ENCODE measurements at places on chromosomes 2 and 18.

DNA sequence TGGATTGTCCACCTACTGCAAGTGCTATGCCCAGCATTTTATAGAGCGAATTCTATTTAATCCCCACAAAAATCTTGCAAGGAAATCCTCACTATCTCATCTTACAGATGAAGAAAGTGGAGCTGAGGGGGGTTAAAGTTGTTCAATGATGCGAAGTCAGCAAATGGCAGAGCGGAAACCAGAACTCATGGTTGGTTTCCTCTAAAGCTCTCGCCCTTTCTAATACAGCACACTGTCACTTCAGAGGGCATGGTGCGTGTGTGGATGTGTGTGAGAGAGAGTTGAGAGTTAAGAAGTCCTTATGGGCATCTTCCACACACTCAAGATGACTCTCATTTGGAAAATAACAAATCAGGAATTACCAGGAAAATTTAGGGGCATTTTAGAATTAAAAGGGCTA lies 78.4 kb downstream of the TGFA start:
- H3K27me3 ChIP-seq = no peaks in the 10 kb centered on the region
- peaks cover 11% of the 10 kb centered on the region for H3K4me1 ChIP-seq
- no peak for DNase-seq
- H3K36me3 ChIP-seq = no peaks in the 10 kb centered on the region

- H3K4me1 ChIP-seq = no peaks in the 10 kb centered on the region
- no peak for DNase-seq
- no peaks in the 10 kb centered on the region for H3K27me3 ChIP-seq
- no peak overlapping the region for H3K27ac ChIP-seq
- no peaks in the 10 kb centered on the region for H3K36me3 ChIP-seq
- H3K4me3 ChIP-seq = no peak overlapping the region
Observed at GRCh38 chr2:210606001-210606400, 49.6 kb downstream of the CPS1 start.

DNA sequence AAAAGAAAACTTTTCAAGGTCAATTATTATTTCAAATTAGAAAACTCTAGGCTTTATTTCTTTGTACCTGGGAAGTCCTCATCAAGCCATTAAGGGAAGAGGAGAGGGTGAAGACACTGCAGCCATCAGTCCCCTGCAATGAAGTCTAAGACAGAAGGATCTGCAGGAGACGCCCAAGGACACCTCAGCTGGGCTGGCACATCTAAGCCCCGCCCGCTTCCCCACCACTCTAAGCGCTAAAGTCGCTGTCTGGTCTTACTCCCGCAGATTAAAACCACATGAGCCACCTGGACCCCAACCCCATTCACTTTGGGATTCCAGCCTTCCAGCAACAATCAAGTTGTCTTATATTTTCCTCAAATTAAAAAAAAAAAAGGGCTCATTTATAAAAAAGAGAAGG lies 104.4 kb downstream of the AFF3 start:
- H3K27me3 ChIP-seq = no peaks in the 10 kb centered on the region
- no peak overlapping the region for H3K27ac ChIP-seq
- DNase-seq = no peak
- no peaks in the 10 kb centered on the region for H3K36me3 ChIP-seq

DNA sequence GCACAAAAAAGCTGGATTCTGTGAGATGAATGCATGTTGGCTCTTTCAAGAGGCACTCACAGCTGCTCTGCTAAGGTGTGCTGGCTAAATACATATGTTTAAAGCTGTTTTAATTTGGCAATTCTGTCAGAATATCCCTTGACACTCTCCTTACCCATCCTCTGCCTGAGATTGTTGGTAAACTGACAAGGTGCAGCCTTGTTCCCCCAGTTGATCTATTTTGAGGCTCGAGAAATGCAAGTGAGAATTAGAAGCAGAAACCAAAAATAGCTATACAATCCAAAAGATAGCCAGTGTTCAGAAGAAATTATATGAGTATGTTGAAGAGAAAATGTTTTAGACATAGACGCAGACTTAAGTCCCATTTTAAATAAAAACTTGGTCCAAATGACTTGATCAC lies 971.7 kb upstream of the GYPC start:
- DNase-seq = no peak
- H3K4me1 ChIP-seq = no peaks in the 10 kb centered on the region
- H3K4me3 ChIP-seq = no peak overlapping the region
- H3K36me3 ChIP-seq = no peaks in the 10 kb centered on the region

DNA sequence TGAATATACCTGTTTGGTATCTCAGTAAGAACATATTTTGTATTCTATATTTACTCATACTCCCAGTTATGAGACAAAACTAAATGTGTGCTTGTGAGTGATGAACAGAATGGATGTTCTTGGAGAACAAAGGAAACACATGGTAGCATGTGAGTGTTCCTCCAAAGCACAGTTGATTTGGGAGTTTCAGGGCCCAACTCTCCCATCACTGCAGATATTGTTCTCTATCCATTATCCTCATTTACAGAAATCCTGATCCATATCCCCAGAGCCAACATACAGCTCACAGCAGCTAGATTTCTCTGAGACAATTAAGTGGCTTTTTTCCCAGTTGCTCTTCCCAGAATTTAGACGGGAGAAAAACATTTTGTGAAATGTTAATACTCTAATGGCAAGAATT lies 75.6 kb upstream of the MAPRE2 start:
- no peak overlapping the region for H3K4me3 ChIP-seq
- H3K4me1 ChIP-seq = no peaks in the 10 kb centered on the region
- H3K36me3 ChIP-seq = no peaks in the 10 kb centered on the region
- H3K27me3 ChIP-seq = no peaks in the 10 kb centered on the region
- DNase-seq = no peak

- no peak overlapping the region for H3K27ac ChIP-seq
- no peaks in the 10 kb centered on the region for H3K27me3 ChIP-seq
- H3K4me3 ChIP-seq = no peak overlapping the region
Observed at GRCh38 chr18:21069468-21069867, 42.1 kb downstream of the ROCK1 start.

- peak overlapping the region; percentile 6 for H3K27ac ChIP-seq
- DNase-seq = peak; percentile 40
- peaks cover 2% of the 10 kb centered on the region for H3K36me3 ChIP-seq
- H3K27me3 ChIP-seq = no peaks in the 10 kb centered on the region
Observed at GRCh38 chr2:10610213-10610910, 79.4 kb downstream of the NOL10 start.

- no peak overlapping the region for H3K4me3 ChIP-seq
- DNase-seq = no peak
- H3K36me3 ChIP-seq = no peaks in the 10 kb centered on the region
- no peaks in the 10 kb centered on the region for H3K4me1 ChIP-seq
- no peak overlapping the region for H3K27ac ChIP-seq
- no peaks in the 10 kb centered on the region for H3K27me3 ChIP-seq
Observed at GRCh38 chr2:26816893-26817292, 31.0 kb downstream of the CENPA start.

GRCh38 chr2:236136538-236136937 lies 31.6 kb downstream of the GBX2 start:
- DNase-seq = no peak
- no peaks in the 10 kb centered on the region for H3K27me3 ChIP-seq
- H3K4me3 ChIP-seq = no peak overlapping the region
- H3K27ac ChIP-seq = no peak overlapping the region
- H3K4me1 ChIP-seq = no peaks in the 10 kb centered on the region

- no peak overlapping the region for H3K4me3 ChIP-seq
- H3K27ac ChIP-seq = no peak overlapping the region
- no peaks in the 10 kb centered on the region for H3K36me3 ChIP-seq
- H3K4me1 ChIP-seq = peaks cover 11% of the 10 kb centered on the region
Observed at GRCh38 chr2:168793596-168793995, 8.8 kb upstream of the NOSTRIN start.

DNA sequence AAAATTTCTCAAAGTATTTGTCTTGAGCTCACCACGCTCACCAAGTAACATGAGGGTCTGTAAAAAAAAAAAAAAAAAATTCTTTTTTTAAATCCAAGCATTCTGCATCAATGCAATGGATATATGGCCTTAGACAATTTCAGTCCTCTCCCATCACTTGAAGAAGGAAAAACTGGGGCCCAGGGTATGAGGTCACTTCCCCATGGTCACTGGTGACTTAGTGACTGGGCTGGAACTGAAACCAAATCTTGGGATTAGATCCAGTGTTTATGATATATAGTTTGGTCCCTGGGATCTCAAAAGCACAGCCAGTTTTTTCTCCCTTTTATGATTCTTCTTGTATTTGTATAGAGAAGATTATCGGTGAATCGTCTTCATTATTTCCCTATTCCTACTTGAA lies 477.9 kb upstream of the TNP1 start:
- DNase-seq = no peak
- peaks cover 13% of the 10 kb centered on the region for H3K4me1 ChIP-seq

DNA sequence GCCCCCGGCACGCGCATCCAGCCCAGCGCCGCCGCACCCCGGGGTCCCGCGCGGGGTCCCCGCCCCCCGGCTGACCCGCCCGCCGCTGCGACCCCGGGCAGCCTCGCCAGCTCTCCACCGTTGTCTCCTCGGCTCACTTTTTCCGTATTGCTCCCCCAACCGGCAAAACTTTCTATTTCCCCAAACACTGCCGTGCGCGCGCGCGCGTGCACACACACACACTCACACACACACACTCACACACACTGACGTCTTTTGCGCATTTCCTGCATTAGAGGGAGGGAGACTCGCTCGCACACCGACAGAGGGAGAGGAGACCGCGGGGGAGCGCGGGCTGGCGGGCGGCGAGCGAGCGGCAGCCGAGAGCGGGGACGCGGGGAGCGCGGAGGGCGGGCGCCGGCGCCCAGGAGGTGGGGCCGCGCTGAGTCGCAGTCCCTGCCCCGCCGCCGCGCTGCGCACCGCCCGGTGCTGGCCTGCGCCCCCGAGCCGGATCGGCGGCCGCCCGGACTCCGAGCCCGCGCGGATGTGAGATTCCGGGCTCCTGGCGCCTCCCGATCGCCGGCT lies 542 bp upstream of the PRKCE start:
- H3K27ac ChIP-seq = peak overlapping the region; percentile 82
- H3K4me1 ChIP-seq = peaks cover 5% of the 10 kb centered on the region
- no peaks in the 10 kb centered on the region for H3K36me3 ChIP-seq
- no peaks in the 10 kb centered on the region for H3K27me3 ChIP-seq

GRCh38 chr18:14905979-14906378 lies 158.0 kb downstream of the ANKRD30B start:
- H3K4me3 ChIP-seq = no peak overlapping the region
- H3K27ac ChIP-seq = no peak overlapping the region
- no peaks in the 10 kb centered on the region for H3K36me3 ChIP-seq
- H3K27me3 ChIP-seq = no peaks in the 10 kb centered on the region
- no peaks in the 10 kb centered on the region for H3K4me1 ChIP-seq

GRCh38 chr18:22185771-22186386 lies 16.5 kb downstream of the GATA6 start:
- H3K4me3 ChIP-seq = no peak overlapping the region
- peaks cover 7% of the 10 kb centered on the region for H3K36me3 ChIP-seq
- DNase-seq = no peak
- H3K27me3 ChIP-seq = no peaks in the 10 kb centered on the region
- H3K4me1 ChIP-seq = peaks cover 82% of the 10 kb centered on the region

DNA sequence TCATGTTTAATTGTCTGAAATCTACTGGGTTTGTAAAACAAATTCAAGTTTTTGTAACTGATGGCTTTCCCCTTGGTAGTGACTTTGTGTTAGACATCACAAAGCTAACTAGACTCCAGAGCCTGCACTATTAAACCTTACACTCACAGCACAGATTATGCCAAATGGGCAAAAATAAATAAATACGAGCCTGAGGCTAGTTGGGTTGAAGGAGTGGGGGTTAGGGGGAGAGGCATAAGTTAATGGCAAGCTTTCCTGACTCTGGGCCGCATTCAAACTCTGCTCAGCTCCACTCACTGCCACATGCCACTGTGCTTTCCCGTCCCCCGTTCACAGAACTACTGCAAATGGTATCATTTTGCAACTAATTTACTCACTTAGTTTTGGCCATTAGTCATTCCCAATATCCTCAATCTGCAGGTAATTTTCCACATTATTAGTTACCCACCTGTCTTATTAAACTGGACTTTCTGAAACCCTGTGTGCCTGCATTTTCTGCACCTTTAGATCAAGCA lies 1079.9 kb upstream of the PIK3C3 start:
- H3K27me3 ChIP-seq = no peaks in the 10 kb centered on the region
- no peak overlapping the region for H3K4me3 ChIP-seq
- H3K4me1 ChIP-seq = no peaks in the 10 kb centered on the region
- H3K27ac ChIP-seq = no peak overlapping the region
- H3K36me3 ChIP-seq = no peaks in the 10 kb centered on the region

- H3K27ac ChIP-seq = no peak overlapping the region
- no peak for DNase-seq
- no peaks in the 10 kb centered on the region for H3K27me3 ChIP-seq
- H3K4me1 ChIP-seq = no peaks in the 10 kb centered on the region
Observed at GRCh38 chr18:35192415-35192814, 48.4 kb upstream of the ZNF397 start.

DNA sequence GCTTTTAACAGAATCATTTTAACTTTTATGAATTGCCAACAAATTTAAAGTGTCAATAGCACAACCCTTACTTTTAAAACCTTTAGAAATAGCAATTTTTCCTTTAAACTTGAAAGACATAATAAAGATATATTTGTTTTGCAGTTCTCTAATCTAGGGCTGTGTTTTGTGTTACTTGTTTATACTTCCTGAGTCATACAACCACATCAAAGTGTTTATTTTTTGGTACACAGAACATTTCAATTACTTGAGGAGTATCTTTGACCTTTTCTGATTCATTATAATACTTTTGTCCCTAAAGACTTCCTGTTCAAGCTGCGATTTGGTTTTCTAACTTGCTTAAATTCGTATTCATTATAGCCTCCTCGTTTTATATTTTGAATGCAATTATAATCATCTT lies 21.8 kb downstream of the TYW5 start:
- no peak overlapping the region for H3K4me3 ChIP-seq
- 0 out of 2 replicates have a peak, but pooled peaks cover 7% of the 10 kb centered on the region for H3K4me1 ChIP-seq
- no peak for DNase-seq
- no peaks in the 10 kb centered on the region for H3K27me3 ChIP-seq
- H3K36me3 ChIP-seq = peaks cover 3% of the 10 kb centered on the region

- peak within 1 kb of the TSS; percentile 58 for H3K4me3 ChIP-seq
- DNase-seq = peak; percentile 95
- no peaks in the 10 kb centered on the region for H3K27me3 ChIP-seq
- H3K4me1 ChIP-seq = 0 out of 2 replicates have a peak, but pooled peaks cover 5% of the 10 kb centered on the region
- H3K36me3 ChIP-seq = no peaks in the 10 kb centered on the region
Observed at GRCh38 chr18:74291771-74292540, at the start of gene CYB5A. Gene CYB5A, minus strand, starts transcription at chr18:74291963. Its CDS starts 88 bp downstream, at chr18:74291875.

GRCh38 chr2:134764164-134764563 lies 45.4 kb upstream of the TMEM163 start:
- no peak overlapping the region for H3K27ac ChIP-seq
- DNase-seq = no peak
- H3K4me1 ChIP-seq = no peaks in the 10 kb centered on the region

DNA sequence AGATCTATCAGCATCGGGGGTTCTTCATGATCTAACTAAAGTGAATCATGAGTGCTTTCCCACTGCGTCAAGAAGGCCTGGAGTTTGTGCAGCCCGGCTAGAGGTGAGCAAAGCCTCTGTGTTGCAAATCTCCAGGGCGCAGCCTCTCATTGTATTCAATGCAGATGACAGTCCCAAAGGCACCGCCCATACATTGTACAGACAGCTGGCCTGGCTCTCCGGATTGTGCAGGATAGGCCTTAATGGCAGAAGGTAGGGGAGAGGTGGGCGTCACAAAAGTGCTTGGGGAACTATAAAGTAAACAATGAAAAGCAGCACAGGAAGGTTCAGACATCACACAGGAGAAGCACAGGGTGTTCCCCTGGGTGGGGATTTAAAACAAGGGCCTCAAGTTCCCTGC lies 907 bp upstream of the GYPC start:
- no peaks in the 10 kb centered on the region for H3K27me3 ChIP-seq
- H3K4me1 ChIP-seq = no peaks in the 10 kb centered on the region
- no peaks in the 10 kb centered on the region for H3K36me3 ChIP-seq
- DNase-seq = no peak
- H3K27ac ChIP-seq = no peak overlapping the region

GRCh38 chr18:824179-824578 lies 12.1 kb upstream of the YES1 start:
- DNase-seq = no peak
- H3K27me3 ChIP-seq = no peaks in the 10 kb centered on the region
- no peak overlapping the region for H3K27ac ChIP-seq
- H3K4me3 ChIP-seq = no peak overlapping the region
- H3K4me1 ChIP-seq = no peaks in the 10 kb centered on the region
